ENCODE measurements at places on chromosomes 13 and 19.

DNA sequence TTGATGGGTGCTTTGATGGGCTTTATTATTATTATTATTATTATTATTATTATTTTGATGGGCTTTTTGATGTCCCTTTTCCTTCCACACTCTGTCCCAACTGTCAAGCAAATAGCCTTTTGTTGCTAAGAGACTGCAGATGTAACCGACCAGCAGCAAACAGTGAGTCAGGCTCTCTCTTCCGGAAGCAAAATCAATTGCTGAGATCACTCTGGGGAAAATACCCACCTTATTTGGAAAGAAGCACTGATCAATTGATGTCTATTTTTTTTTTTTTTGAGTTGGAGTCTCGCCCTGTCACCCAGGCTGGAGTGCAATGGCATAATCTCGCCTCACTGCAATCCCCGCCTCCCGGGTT lies 2.9 kb downstream of the LDLR start:
- no peak for DNase-seq

DNA sequence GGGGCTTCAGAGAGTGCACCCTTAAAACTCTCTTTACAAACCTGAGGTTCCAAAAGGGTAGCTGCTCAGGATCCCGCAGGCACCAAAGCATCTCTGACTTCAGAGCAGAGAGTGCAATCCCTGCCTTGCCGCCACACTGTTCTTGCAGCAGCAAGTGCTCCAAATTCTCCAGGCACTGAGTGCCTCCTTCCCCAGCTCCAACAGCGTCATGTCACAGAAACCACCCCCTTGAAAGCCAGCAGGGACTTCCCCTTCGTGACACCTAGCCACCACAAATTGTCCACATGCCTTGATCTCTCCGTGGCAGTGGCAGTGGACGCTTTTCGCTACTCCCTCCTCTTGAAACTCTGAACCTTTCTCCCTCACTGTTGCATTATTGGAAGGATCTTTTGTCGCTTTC lies 39.9 kb downstream of the MBNL2 start:
- no peak for DNase-seq

DNA sequence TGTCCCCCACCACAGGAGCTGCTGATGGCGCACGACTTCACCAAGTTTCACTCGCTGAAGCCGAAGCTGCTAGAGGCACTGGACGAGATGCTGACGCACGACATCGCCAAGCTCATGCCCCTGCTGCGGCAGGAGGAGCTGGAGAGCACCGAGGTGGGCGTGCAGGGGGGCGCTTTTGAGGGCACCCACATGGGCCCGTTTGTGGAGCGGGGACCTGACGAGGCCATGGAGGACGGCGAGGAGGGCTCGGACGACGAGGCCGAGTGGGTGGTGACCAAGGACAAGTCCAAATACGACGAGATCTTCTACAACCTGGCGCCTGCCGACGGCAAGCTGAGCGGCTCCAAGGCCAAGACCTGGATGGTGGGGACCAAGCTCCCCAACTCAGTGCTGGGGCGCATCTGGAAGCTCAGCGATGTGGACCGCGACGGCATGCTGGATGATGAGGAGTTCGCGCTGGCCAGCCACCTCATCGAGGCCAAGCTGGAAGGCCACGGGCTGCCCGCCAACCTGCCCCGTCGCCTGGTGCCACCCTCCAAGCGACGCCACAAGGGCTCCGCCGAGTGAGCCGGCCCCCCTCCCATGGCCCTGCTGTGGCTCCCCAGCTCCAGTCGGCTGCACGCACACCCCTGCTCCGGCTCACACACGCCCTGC lies 4.4 kb upstream of the NOP53 start:
- DNase-seq, result no peak

DNA sequence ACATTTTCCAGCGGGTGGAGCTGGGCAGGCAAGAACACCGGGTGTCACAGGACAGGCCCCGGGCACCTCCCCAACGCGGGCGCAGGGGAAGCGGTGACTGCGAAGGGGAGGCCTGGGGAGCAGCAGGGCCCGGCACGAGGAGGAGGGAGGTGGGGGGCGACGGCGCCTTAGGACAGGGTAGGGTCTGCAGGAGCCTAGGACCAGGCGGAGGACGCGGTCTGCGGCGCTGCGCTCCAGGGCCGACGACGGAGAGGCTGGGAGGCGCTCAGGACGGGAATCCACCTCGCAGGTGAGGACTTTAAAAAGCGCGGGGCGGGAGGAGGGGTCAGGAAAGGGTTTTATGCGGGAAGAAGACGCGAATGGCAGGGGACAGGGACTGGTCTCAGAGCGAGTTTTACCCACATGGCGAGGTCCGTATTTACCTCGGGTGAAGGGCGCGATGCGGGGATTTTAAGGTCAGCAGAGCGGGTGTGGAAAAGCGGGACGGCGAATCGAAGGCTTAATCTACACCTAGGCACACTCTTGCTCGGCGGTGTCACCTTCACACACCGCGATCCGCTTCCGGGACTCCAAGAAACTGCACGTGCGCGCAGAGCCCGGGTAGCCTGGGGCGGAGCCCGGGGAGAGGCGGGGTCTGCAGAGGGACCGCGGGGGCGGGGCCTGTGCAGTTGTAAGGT lies 13.5 kb downstream of the ERVV-2 start:
- DNase-seq, result no peak

All from stimulated activated CD8-positive, alpha-beta memory T cell treated with anti-CD3 and anti-CD28 coated beads, Interleukin-4, amount 100 ng/mL, for 4 hours (primary cell).